ENCODE measurements at places on chromosomes 1 and 21. TPM values are rescaled to one million over a fixed set of nuclear protein-coding genes. Genes with fewer than 3 reads are reported as not detected.

Gene CNR2
- not detected for total RNA-seq

Gene RNASEL
- total RNA-seq, result 7.9 TPM

Gene ADCY10
- total RNA-seq, result 0.26 TPM

Gene DLGAP3
- not detected for total RNA-seq

Gene TRIM17
- 2.4 TPM for total RNA-seq

Gene TSTD1
- 87.1 TPM for total RNA-seq

Gene MXRA8
- 5.0 TPM for total RNA-seq

Gene SPATA21
- total RNA-seq, result not detected

Gene CALML6
- total RNA-seq, result 0.77 TPM

Gene TSHB
- not detected for total RNA-seq

Gene PM20D1
- not detected for total RNA-seq

Gene ANGPTL3
- not detected for total RNA-seq

Gene KCNA2
- total RNA-seq, result not detected

Gene SLFNL1
- under 0.01 TPM for total RNA-seq

Gene PLD5
- under 0.01 TPM for total RNA-seq

GRCh38 chr1:111660204-111661150 lies 40.9 kb downstream of the RAP1A start:
- no peak for DNase-seq

GRCh38 chr1:17184161-17184665 lies 20.7 kb upstream of the PADI1 start:
- DNase-seq, result no peak

- peak; percentile 87 for DNase-seq
These were observed 126.2 kb downstream of the RASAL2 start for GRCh38 chr1:178220094-178220493.

DNA sequence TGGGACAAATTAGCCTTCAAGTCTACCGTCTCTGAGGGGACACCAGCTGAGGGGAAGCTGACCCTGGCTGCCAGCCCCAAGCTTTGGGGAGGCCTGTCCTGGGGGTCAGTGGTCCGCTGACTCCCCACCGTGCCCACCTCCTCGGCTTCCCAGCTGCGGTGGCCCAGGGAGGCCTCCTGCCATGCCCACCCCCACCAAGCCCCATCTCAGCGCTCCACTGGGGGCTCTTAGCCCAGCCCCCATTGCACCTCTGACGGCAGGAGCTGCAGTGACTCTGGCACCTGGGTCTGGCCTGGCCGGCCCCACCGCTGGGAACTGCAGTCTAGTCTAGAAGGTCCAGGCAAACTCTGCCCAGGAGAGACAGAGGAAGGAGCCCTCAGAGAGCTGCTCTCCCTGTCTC lies 30.2 kb upstream of the SIM2 start:
- DNase-seq, result no peak

- no peak for DNase-seq
These were observed 187.2 kb downstream of the TOMM20 start for GRCh38 chr1:234941321-234942011.

- peak; percentile 37 for DNase-seq
These were observed at the start of gene CD244 for GRCh38 chr1:160862203-160863060. Gene CD244 (minus strand): TSS chr1:160862887. CDS start chr1:160862677, 210 bp downstream.

DNA sequence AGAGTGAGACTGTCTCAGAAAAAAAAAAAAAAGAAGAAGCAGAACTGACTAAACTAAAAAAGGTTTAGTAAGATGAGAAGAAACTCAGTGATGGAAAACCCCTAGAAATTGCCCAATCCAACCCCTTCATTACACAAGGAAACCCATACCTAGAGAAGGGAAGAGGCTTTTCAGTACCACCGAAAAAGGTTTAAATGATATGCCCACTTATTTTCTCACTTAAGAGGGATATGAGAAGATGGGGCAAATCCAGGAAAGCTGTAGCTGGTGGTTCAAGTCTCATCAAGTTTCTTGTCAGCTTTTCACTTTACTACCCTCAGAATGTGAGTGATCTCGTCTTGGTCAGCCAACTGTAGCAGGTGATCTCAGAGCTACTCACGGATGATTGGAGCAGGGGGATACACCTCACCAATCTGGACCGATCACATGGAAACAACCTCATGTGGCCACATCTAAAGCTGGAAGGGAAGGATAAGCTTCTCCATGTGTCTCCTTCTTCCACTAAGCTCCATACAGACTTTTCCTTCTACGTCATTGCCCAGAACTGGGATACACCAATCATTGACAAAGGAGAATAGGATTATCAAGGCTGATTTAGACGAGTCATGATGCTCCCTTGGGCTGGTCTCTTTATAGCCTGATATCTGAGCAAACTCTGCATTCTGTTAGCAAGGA lies 126.7 kb upstream of the POU3F1 start:
- no peak for DNase-seq

- no peak for DNase-seq
These were observed 7.3 kb downstream of the KRTAP10-1 start for GRCh38 chr21:44532712-44533111.

DNA sequence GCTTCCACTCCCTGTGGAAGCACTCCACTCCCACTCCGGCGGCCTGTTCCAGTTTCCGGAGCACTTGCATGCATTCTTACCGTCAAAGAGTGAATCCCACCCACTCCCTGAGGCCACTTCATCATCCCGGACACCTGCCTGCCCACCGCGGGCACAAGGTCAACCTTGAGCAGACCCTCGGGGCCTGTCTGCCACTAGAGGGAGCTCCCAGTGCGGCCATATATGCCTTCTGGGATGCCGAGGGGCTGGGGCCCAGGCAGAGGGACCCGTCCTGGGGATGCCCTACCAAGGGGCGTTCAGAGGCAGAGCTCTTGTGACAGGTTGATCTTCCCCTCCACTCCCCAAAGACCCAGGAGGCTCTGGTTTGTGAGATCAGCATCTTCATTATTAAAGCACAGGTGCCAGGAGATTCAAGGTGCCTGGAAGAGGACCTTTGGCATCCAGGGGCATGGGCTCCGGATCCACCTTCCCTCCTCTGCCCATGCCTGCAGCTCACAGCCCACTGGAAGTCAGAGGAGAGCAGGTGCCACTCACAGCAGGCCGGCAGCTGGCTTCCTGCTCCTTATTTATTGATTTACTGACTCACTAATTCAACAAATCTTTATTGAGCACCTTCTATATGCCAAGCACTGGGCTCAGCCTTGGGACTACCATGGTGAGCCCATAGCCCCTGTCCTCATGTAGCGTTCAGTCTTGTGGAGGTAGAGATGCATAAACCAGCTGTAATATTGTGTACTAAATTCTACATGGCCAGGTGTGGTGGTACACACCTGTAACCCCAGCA lies 47.3 kb downstream of the UBIAD1 start:
- DNase-seq, result no peak

DNA sequence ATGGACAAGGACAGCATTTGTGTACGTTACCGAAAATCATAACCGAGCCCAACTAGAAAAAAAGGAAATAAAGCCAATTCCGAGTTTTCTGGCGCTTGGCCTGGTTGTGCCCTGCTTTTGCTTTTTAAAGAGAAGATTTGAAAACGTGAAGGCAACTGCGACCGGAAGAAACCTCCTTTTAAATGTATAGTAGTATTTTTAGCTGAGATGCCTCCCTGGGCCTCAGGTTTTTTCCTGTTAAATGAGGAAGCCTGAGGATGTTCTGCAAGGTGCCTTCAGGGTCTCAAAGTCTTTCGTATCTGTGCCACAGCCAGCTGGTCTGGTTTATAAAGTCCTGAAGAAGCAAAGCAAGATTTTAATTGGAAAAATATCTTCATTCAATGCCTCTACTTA lies 371 bp upstream of the ODF2L start:
- no peak for DNase-seq

DNA sequence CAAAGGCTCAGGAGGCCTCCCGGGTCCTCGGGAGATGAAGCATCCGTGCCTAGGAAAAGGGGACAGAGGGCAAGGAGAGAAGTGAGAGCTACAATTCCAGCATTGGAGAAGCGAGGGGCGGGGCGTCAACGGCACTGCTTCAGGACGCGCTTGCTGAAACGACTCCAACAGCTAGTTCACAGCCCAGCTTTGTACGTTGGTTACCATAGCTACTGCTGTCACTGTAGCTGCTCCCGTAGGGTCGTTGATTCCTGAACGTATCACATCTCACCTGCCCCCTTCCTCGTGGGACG lies 63.1 kb downstream of the TOR1AIP2 start:
- DNase-seq, result no peak

GRCh38 chr21:26653430-26653829 lies 80.3 kb upstream of the CYYR1 start:
- no peak for DNase-seq

DNA sequence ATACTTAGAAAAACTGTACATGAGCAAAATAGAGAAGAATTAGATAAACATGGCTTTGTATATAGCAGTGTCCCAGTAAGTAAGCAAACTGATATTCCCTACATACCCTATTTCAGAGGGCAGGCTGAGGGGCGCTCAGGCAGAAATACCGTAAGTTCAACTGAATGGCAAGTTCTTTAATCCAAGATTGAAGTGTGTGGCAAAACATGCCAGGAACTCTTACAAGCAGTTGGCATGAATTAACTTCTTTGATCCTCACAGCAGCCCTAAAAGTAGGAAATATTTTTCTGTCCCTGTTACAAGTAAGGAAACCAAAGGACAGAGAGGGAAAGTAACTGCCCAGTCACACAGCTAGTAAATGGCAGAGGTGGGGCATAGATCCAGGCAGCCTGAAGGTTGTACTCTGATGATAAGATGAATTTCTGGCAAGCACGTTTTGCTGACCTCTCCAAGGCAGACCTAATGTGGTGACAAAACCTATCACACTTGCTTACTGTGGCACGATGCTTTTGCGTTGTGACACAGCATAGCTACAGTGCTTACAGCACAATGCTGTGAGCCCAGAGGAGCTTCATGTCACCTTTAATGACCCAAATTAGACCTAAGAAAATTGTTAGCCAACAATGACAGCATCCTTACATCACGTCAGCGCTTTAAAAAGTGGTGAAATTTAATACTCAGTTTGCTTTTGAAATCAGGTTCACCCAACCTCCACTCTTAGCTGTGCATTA lies 35.0 kb upstream of the THEM4 start:
- DNase-seq, result peak; percentile 71

- DNase-seq, result no peak
These were observed 515.8 kb downstream of the PTPRU start for GRCh38 chr1:29752141-29752540.

DNA sequence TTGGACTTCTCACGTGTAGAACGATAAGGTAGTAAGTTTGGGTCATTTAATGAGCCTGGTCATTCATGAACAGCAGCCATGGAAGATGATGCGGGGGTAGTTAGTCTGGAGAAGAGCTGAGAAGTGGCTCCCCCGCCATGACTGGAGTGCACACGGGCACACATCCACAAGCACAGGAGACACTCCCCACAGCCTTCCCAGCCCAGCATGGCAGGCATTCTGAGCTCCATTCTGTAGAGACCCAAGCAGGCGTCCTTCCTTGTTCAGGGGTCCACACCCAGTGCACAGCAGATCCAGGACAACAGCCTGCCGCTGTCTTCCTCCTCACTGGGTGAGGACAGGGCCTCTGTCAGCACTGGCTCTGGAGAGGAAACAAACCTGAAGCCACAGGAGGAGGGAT lies 57.0 kb downstream of the SCCPDH start:
- no peak for DNase-seq

DNA sequence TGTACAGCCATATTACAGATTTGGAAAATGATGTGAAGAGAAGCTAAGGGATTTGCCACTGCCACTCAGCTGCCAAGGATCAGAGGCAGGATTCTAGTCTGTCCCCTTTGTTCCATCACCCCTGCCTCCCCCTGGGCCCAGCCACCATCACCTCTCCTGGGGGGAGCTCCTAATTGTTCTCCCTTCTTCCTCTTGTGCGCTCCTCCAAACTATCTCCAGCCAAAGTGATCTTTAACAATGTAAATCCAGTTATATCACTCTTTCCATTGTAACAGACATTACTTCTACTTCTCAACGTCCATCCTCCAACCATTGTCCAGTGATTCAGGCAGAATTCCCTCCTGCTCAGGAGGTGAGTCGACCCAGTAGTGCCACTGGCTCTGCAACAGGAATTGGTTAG lies 164.1 kb downstream of the PLPP3 start:
- DNase-seq, result no peak

- DNase-seq, result no peak
These were observed 2.9 kb downstream of the FLVCR1 start for GRCh38 chr1:212860713-212861581.

DNA sequence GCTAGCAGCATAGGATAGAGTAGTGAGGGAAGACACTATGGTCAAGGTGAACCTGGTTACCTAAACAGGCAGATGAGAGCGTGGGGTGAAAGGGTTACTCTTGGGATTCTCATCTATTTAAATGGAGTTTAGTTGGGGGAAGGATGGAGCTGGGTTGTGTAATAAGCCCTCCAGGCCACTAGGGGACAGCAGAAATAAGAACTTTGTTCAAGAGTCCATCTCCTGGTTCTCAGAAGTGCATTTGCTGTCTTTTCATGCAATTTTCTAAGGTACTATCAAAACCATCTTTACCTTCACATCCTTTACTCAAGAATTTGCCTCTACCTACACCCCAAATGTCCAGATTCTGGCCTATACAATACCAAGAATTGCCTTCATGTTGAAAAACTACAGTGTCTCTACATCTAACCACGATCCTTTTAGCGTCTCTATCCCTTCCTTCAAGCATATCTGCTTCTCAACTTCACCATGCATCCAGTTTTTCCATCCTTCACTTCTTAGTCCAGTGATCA lies 28.0 kb downstream of the SLAMF1 start:
- DNase-seq, result no peak

DNA sequence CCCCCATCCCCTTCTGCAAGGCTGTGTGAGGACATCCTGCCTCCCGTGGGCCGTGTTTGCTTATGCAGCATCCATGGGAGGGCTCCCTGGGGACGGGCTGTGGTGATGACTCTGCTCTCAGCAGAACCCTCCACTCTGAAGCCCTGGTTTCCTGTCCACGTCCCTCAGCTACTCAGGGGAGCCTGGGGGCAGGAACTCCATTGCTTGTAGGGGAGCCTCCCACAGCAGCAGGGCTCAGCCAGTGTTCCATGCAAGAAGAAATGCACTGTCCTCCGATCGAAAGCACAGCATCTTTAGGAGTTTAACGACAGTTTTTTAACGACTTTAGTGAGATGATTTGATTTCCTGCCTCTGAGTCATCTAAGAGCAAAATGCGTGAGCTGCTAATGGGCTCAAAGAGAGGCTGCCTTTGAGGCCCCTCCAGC lies 8.3 kb upstream of the KCNAB2 start:
- DNase-seq, result no peak

GRCh38 chr1:232886271-232886670 lies 64.1 kb upstream of the NTPCR start:
- no peak for DNase-seq

- no peak for DNase-seq
These were observed 19.7 kb upstream of the RGS7 start for GRCh38 chr1:241376701-241377100.

GRCh38 chr1:166172106-166172505 lies 5.3 kb upstream of the FAM78B start:
- DNase-seq, result peak; percentile 38

GRCh38 chr1:23403038-23403336 lies 21.6 kb downstream of the TCEA3 start:
- DNase-seq, result peak; percentile 85

DNA sequence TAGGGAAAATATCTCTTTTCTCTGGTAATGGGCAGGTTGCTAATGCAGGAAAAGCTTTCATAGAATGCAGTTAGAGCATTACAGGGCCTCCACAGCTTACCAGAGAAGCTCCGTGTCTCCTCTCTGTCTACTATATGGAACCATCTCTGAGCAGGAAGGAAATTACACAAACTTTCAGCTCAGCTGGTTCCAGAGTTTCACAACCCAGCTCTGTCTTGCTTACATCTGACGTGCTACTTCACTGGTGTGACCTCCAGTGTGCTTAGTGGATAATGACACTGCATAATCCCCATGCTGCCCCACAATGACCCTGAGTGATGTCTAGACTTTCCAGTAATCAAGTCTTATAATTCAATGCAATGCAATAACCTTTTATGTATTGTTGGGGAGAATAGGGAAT lies 4.3 kb upstream of the FGGY start:
- DNase-seq, result peak; percentile 33

Data from bronchial epithelial cell (primary cell).